MCF 10A (cell line): ENCODE measurements at places on chromosomes 1 and 21. TPM values are rescaled to one million over a fixed set of nuclear protein-coding genes. Genes with fewer than 3 reads are reported as not detected.

DNA sequence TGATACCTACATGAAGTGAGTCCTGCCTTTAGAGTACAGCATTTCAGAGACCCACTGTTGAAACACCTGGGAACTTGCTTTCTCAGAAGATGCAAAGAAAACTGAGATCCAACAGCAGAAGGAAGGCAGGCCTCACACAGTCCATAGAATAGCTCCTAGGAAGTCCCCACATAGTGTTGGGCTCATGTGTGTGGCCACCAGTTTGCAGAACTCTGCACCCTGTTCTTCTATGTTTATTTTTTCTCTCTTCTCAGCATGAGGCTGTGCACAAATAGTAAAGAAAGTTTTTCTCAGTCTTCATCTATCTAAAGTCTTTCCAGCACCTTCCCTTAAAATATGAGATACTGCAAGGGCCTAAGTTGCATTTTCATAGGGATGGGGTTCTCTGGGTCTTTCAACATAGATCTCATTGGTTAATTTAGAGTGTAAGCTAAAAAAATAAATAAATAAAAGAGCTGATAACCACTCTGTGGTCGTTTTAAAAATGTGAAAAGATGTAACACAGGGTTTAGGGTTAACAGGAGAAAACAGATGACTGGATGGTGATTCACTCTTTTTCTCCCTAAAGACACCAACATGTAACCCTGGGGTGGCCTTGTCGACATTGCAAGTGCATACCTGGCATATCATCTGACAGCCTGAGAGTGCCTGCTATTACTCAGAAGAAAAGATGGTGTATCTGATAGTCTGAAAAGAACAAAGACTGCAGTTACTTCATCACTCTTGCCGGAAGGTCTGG is 94.6 kb downstream of the ZC3H11B start:
- H3K4me1 ChIP-seq = no peaks in the 10 kb centered on the region
- H3K4me3 ChIP-seq = no peak overlapping the region
- H3K36me3 ChIP-seq = no peaks in the 10 kb centered on the region
- peak; percentile 55 for DNase-seq
- H3K27ac ChIP-seq = no peak overlapping the region

GRCh38 chr21:17802572-17802971 is 16.6 kb downstream of the C21orf91 start:
- peak; percentile 27 for DNase-seq
- H3K36me3 ChIP-seq = peaks cover 29% of the 10 kb centered on the region
- no peak overlapping the region for H3K27ac ChIP-seq
- H3K4me3 ChIP-seq = no peak overlapping the region
- no peaks in the 10 kb centered on the region for H3K27me3 ChIP-seq
- peaks cover 7% of the 10 kb centered on the region for H3K4me1 ChIP-seq

DNA sequence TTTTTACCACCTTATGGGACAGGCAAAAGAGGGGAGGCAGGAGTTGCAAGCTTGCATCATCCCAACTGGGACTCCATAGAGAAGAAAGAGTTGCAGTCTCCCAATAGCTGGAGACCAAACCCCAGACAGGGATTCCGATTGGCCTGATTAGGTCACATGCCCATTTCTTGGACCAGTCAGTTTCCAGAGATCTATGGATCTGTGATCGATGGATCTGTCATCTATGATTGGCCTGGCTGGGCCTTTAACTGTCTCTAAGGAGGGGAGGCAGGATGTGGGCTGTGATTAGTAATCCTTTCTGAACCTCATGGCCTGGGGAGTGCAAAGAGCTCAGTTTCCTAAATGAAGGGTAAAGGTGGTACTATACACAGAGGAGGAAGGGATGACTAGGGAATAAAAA is 252.1 kb downstream of the MATN1 start:
- no peak overlapping the region for H3K27ac ChIP-seq
- H3K27me3 ChIP-seq = peaks cover 29% of the 10 kb centered on the region
- DNase-seq = no peak
- H3K4me3 ChIP-seq = no peak overlapping the region
- H3K36me3 ChIP-seq = no peaks in the 10 kb centered on the region

DNA sequence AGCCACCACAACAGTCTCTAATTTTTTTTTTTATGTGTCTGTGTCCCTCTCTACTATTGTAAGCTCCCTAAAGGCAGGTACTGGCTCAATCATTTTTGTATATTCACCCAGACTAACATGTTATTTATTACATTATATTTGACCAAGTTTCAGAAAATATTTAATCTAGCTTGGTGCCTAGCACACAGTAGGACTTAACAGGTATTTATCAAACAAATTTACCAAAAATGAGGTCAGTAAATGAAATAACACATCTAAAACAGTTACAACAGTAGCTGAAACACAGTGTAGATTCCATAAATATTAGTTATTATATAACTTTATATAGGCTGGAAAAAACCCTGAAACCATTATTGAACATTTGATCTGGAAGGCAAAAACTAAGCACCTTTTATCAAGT is 2.7 kb downstream of the NRDC start:
- peaks cover 7% of the 10 kb centered on the region for H3K36me3 ChIP-seq
- no peak overlapping the region for H3K27ac ChIP-seq
- no peak overlapping the region for H3K4me3 ChIP-seq
- DNase-seq = no peak
- no peaks in the 10 kb centered on the region for H3K27me3 ChIP-seq
- H3K4me1 ChIP-seq = peaks cover 17% of the 10 kb centered on the region

Gene NCF2
- 4.9 and 8.7 TPM in 2 replicates for total RNA-seq

DNA sequence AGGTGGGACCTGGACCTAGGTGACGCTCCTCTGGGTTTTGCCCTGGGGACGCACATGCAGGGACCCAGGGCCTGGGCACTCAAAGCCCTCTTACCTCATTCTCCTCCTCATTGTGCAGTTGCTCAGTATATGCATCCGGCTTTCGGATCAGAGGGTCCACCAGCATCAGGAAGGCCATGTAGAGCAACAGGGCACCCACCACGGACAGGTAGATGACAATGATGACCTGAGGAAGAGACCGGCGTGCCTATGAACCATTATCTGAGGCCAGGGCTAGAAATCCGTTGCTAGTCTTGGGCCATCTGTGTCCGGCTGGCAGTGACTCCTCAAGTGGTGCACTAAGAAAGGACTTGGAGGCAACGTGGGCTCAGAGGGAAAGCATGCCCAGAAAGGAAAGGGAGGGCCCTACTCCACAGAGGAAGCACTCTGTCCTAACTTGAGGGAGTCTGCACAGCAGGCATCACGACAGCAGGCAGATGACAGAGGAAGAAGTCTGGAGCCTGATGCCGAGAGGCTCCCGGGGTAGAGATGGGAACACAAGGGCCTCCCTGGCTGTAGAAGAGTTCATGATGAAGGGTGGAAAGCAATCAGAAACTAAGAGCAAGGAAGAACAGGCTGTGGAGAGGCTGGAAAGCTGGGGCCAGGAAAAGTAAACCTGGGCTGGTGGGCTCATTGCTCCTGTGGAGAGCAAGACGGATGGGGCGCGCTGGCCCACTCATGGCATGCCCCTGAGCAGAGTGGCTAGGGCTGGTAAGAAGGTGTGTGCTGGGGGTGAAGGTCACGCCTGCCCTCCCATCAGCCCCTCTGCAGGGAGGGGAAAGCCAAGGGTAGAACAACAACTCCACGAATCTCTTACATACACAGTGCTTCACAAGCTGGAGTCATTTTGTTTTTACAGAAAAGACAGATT is 10.3 kb downstream of the TMEM9 start:
- no peak overlapping the region for H3K4me3 ChIP-seq
- H3K36me3 ChIP-seq = peaks cover 38% of the 10 kb centered on the region
- no peaks in the 10 kb centered on the region for H3K4me1 ChIP-seq
- no peak overlapping the region for H3K27ac ChIP-seq
- no peak for DNase-seq
